ENCODE measurements at places on chromosomes 16 and 17.

DNA sequence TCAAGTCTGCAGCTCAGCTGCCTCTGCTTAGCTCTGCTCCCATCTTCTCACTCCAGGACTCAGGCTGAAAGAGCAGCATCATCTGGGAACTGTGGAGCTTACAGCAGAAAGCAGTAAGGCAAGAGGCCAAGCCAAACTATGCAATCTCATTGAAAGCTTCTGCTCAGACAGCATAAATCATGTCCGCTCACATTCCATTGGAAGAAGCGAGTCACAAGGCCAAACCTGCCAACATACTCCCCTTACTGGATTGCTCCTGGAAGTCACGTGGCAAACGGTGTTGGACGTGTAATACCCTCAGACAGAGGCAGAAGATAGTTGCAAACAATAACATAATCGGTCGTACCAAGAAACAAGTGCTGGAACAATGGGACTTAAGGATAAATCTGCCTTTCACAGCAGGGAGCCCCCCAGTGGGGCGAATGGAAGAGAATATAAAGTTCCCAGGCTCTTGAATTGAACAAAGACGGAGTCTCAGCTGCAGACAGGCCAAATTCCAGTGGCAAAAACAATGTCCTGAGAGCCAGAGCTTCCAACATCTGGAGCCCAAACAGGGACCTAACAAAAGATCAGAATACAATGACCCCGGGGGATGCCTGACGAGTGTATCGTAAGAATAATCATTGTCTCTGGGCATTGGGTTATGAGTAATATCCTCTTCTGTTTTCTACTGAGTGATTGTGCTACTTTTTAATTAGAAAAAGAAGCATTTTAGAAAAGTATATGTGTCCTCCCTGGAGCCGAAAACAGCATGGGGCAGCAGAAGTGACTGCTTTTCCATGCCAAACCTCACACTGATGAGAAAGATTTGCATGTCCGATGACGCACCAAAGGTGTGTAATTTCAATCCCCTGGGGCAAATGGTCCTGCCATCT is 68.4 kb downstream of the CMC2 start:
- DNase-seq: no peak

DNA sequence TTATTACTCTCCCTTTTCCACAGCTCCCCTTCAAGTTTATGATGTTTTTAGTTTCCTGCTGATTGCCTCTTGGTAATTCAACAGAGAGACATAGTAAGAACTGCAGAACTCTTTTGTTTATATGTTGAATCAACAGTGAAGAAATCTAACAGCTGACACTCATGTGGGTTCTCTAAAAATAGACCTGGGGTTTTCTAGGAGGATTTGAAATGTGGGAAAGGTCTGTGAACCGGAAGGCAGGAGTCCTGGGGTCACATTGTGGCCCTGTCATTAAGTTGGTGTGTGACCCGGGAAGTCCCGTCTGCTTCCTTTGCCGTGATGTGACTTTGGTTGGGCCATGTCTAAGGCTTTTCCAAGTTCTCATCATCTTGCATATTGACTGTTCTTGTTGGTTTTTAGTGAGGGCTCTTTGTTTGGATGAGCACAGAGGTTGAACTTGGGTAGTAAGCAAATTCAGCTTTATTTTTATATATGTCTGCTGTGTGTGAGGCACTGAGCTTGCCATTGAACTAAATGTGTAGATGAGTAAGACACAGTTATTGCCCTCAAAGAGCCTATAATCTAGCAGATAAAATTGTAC is 48.5 kb upstream of the HS3ST3A1 start:
- no peak for DNase-seq

GRCh38 chr17:76051561-76051960 is 20.8 kb downstream of the SRP68 start:
- DNase-seq: no peak

DNA sequence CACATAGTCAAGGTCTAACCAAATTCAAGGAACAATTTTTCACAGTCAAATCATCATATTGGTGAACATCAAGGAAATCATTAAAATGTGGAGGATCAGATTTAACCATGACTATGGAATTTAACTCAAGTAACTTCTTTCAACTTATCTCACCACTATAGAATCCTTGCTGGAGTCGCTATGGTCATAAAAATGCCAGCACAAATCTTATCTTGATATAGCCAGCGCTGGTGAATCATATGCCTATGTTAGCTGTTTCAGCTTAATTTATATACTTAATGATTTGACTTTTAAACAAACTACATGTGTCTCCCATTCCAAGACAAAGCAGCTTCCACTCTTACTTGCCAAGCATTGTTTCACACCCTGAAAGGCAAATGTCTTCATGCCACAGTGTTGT is 416.4 kb downstream of the CDH11 start:
- DNase-seq: no peak

DNA sequence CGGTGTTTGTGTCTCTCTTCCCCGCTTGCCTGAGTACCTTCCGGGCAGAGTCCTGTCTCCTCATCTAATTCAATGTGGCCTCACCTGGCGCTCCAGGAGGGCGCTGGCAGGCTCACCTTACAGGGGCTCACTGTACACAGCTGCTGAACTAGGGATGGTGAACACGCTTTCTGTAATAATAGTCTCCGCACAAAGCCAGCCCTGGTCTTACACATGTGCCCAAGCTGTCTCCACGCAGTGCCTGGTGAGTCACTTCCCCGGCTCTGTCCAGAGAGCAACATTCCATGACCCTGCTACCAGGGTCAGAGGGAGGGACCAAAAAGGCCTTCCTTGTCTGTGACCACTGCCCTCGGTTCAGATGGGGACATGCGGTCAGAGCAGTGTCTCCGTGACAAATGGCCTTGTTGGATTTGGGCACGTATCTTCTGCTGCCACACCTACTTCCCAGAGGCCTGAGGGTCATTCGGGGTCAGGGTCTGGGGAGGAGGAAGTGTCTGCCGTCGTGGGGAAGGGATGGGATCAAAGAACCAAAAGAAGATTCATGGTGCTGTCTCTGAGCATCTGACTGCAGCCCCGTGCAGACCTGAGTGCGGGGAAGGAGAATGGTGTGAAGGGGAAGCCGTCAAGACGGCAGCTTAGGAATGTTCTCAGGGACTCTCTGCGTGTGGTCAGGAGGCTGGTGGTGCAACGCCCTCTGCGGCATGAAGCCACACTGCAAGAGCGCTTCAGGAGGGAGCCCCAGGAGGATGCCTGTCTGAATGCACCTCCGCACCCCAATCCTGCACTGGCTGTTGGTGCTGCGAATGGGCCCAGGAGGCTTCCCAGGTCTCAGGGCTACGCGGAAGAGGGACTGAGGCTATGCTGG is 68.8 kb downstream of the IL21R start:
- DNase-seq: no peak

GRCh38 chr17:69960755-69961154 is 114.3 kb upstream of the KCNJ16 start:
- DNase-seq: no peak

- DNase-seq: no peak
Observed at GRCh38 chr17:2794111-2794803, 2.0 kb upstream of the RAP1GAP2 start.

- no peak for DNase-seq
Observed at GRCh38 chr16:56191835-56192634, 746 bp downstream of the GNAO1 start.

- DNase-seq: no peak
Observed at GRCh38 chr17:47741109-47741792, 8.2 kb downstream of the TBX21 start.

Measured in esophagus squamous epithelium (tissue), 5 donors.